CD4-positive, alpha-beta T cell treated with Interleukin-4 for 4 hours (primary cell): ENCODE measurements at places on chromosomes 16 and 17.

DNA sequence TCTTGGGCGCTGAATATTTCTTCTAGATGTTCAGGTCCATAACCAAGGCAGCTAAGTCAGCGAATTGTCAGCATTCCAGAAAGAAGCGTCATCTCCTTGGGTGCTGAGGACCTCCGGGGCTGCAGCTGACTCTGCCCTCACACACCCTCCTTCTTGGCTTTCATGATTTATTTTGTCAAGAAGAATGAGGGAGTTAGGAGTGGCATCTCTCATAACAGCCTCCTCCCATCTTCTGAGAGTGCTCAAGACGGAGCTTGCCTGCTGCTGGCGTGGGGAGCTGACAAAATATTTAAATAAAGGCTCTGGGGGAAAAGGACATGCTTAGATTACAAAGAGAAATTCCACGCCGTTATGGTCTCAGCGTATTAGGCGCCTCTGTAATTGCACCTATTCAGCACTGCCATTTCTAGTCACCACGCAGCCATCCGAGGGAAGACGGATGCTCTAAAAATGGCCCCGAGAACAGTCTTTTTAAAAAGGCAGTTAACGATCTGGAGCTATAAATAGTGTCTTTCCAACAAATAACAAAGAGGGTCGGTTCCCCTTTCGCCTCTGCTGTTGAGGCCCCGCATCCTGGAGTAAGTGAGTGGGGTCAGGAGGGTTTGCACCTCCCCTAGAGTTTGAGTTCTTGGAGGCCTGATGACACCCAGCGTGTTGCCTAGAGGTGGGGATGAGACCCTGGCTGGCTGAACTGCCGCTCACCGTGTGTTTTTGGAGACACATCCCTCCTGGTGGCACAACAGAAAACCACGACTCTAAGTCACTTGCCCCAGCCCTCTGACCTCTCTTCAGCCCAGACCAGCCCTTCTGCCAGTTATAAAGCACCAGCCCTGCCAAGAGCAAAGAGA is 187.0 kb downstream of the CCDC182 start:
- DNase-seq, result no peak

DNA sequence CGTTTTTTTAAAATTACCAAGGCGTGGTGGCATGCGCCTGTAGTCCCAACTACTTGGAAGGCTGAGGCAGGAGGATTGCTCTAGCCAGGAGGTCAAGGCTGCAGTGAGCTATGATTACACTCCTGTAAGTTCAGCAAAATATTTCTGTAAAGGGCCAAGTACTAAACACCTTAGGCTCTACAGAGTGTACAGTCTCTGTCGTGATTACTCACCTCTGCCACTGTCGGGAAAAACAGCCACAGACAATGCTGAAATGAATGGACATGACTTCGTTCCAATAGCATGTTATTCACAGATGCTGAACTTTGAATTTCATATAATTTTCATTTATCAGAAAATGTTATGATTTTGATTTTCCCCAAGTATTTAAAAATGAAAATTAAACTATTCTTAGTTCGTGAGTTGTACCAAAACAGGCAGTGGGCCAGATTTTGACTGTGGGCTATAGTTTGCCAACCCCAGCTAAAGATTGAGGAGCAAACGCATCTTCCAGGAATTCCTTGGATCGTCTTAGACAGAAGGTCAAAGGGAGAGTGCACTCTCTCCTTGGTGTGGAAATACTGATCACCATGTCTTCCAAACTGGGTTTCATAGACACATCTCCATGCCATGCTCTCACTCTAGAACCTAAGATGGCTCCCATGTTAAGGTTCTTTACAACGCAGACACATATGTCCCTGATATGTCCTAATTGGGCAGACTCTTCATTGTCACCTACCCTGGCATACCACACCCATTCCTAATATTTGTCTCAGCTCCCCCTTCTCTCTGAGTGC is 89.5 kb downstream of the MARF1 start:
- DNase-seq, result no peak

GRCh38 chr17:46916623-46917022 is 6.3 kb upstream of the GOSR2 start:
- no peak for DNase-seq

- DNase-seq, result peak; percentile 51
These were observed 22.6 kb downstream of the ZNF213 start for GRCh38 chr16:3157229-3158025.

GRCh38 chr17:83187782-83188311 is 108.4 kb downstream of the METRNL start:
- DNase-seq, result no peak

DNA sequence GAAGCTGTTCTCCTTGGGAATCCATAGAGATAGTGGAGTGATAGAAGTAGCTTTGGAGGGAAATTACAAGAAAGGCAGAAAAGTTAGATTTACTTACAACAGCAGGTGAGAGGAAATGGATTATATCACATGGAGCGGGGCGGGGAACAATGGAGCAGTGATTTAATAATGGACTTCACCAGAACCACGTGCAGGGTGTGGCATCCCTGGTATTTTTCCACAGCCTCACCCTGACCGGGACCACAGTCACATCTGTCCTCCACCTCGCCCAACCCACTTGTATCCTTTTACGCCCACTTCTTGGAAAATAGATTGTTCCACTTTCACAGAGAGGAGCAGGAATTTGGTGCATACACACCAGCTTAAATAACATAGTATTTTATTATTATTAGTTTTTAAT is 15.9 kb upstream of the CYB5B start:
- DNase-seq, result no peak

DNA sequence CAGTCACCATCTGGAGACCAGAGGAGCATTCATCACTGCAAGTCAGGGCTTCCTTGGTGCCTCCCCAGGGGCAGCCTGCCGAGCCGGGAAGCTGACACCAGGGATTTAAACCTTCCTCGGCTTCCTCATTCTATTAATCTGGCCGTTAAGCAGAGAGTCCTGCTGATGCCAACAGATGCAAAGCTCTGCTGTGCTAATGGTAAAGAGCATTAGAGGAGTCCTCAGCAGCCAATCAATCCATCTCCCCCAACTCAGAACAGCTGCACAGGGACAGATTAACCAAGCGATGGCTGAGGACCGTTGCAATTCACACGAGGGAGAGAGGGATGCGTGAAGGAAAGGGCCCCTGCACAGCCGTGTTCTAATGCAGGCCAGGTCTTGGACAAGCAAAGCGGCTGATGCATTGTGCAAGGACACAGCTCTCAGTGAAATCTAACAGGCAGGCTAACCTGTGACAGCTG is 116.6 kb downstream of the XYLT1 start:
- DNase-seq, result no peak

DNA sequence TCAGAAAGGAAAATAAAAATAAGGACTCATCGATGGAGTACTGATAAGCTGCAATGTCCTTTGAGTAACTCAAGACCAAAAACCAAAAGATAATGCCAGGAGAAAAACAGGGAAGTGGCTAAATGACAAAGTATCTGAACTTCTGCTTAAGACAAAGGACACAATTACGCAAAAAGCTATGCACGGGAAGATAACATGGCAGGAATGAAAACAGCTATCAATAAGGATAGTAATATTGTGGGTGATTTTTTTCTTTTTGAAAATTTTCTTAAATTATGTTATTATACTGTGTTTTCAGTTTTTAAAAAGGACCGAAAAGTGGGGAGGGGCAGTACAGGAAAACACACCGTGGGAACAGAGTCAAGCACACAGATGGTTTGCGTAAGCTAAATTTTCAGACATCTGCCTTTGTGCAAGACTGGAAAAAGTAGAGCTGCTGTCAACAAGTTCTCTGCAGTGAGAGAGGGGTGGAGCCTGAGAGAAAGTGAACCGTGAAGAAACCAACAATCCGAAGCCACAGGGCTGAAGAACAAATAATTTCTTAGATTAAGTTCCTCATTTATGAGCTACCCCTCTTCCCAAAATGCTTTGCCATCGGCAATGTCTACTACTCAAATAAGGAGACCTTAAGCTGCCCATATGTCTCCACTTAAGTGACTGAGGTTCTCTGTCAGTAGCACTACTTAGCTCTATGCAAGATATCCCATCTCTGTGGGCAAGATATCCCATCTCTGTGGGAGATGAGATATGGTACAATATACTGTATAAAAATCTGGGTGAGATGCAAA is 99.9 kb upstream of the CORO6 start:
- peak; percentile 70 for DNase-seq

GRCh38 chr16:67796099-67796718 is 10.2 kb downstream of the RANBP10 start:
- no peak for DNase-seq

DNA sequence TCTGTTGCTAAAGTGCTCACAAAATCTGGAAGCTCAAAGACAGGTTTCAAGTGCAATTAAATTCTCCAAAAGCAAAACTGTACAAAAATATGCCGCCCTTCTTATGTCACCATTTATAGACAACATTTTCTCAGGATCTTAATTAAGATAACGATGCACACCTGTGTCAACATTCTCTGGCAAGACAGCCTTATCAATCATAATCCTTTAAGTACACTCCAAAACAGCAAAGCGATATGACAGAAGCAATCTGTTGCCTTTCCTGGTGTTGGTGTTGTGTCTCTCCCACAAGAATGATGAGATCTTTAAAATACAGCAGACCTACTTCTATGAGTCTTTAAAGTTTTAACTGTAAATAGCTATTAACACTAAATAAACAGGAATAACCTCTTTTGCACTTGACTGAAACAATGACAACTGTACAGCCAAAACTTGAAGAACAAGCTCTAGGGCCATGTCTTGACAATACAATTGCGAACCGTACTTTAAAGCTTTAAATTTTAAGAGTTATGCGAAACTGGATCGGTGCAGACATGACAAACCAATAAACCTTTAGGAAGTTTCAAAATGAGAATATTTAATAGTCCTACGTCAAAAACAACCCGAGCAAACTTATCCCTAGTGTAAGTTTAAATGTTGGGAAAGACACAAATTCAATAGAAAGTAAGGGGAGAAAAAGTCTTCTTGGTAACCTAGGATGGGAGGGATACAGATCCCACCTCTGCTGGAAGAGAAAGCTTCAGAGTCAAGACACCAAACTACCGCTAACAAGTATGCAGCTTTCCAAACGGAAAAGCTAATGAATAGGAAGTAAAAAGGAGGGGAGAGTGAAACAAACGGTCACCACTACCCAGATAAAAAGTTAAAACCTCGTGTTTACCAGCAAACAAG is 3.3 kb upstream of the IRX5 start:
- DNase-seq, result no peak

DNA sequence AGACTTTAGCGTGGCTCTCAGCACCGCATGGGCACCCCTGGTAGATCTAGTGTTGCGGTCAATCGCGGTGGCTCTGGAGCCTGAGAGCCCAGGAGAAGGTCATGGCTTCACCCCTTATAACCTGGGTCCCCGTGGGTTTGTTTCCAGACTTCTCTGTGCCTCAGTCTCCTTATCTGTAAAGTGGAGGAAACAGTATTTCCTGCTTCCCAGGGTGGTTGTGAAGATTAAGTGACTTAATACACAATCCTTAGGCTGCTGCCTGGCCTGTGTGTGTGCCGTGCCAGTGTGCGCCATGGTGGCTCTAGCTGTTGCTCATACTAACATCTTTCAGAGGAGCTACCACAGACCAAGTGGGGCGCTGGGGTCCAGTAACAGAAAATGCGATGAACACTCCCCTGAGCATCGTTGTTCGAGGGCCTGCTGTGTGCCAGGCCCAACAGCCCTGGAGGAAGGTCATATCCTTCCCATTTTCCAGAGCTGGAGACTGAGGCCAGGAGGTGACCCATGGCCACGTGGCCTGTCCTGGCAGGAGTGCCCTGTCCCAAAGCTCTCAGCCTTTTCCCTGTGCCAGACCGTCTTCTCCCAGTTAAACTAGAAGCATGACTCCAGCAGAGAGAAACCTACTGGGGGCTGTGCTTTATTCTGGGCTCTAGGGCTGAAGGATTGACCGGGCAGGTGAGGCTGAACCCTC is 70.1 kb downstream of the CMIP start:
- no peak for DNase-seq

GRCh38 chr17:79850571-79851460 is 11.6 kb upstream of the CBX4 start:
- no peak for DNase-seq

GRCh38 chr16:86736502-86736901 is 158.2 kb downstream of the FOXL1 start:
- no peak for DNase-seq

DNA sequence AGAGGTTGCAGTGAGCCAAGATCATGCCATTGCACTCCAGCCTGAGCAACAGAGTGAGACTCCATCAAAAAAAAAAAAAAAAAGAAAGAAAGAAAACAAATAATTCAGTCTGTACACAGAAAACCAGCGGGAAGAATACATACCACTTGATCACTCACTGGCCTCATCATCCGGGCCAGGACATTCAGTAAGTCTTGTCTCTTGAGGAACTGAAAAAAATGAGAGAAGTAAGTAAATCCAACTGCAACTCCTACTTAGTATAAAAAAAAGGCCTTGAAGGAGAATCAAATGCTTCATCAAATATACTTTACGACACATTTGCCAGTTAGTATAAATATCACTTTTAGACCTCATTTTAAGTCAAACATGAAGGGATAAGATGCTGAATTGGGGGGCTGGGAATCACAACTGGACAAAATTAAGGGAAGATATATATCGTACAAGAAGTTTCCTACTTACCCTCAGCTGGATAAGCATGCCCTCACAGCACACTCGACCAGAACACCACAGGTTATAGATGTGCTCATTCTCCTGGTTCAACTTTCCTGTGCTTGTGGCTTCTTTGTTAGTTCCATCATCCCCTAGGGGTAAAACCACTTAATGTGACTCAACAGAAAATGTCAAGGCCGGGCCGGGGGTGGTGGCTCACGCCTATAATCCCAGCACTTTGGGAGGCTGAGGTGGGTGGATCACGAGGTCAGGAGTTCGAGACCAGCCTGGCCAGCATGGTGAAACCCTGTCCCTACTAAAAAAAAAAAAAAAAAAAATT is 12.4 kb downstream of the CCDC47 start:
- no peak for DNase-seq

- no peak for DNase-seq
These were observed 1.9 kb upstream of the CPD start for GRCh38 chr17:30376621-30377452.

GRCh38 chr16:85366031-85366763 is 246.9 kb upstream of the GSE1 start:
- no peak for DNase-seq
